Eye (tissue), 1 donor: ENCODE measurements at places on chromosomes 12 and 14.

GRCh38 chr12:32891956-32892355, 4.6 kb downstream of the PKP2 start:
- no peak for DNase-seq

DNA sequence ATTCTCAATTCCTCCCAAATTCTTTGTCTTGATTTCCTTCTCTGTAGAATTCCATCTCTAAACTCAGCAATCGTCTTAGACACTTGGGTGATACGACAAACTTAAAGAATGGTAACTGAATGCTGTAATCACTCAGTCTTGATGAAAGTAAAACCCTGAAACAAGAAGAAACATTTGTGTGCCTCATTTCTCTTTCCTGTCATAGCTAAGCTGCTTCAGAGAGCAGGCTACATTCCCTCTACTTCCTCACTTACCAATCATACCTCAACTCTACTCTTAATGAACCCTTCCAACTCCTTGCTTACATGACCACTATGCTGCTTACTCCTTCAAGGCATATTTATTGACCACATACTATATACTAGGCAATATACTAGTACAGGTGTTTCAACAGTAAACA, 8.3 kb downstream of the MAP4K5 start:
- no peak for DNase-seq

- DNase-seq = no peak
Observed at GRCh38 chr14:62696331-62696924, 348.8 kb downstream of the KCNH5 start.

GRCh38 chr12:52127683-52128450, 48.4 kb downstream of the SMIM41 start:
- DNase-seq = no peak

- no peak for DNase-seq
Observed at GRCh38 chr14:21476523-21476924, 235 bp downstream of the RAB2B start.

DNA sequence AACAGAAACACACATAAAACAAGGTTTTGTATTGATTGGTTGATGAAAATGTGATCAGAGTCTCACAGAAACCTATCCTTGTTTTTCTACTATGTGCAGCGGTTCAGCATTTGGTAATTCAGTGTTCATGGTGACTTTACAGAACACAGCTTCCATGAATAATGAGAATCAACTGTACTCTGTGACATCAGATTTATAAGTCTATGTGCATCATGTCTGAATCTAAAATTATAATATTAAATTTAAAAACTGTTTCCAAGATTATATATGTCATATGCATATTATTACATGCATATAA, 104.3 kb downstream of the SLC16A7 start:
- DNase-seq = no peak

- peak; percentile 50 for DNase-seq
Observed at GRCh38 chr14:104048758-104049507, 36.6 kb upstream of the ASPG start.

GRCh38 chr12:61107118-61107517, 1153.1 kb upstream of the USP15 start:
- DNase-seq = no peak

- no peak for DNase-seq
Observed at GRCh38 chr12:101928556-101928955, 51.2 kb downstream of the DRAM1 start.

DNA sequence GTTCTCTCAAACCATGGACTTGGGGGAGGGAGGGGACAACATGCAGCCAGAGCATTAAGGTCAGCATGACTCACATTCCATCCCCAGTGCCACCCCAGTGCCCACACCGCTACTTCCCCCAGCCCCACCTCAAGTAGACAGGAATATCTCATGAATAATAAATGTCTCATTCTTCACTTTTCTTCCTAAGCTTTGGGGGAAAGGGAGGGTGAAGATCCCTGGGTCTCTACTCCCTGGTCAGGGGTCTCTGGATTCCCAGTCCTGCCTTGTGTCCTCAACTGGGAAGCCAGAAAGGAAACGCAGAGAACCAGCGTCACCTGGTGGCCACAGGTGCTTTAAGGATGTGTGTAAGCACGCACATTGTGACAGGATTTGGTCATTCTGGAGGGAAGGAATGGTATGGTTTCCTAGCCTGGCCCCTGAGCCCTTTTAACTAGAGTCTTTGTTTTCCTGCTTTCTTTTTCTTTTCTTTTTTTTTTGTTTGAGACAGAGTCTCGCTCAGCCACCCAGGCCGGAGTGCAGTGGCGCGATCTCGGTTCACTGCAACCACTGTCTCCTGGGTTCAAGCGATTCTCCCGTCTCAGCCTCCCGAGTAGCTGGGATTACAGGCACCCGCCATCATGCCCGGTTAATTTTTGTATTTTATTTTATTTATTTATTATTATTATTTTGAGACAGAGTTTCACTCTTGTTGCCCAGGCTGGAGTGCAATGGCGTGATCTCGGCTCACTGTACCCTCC, 3.4 kb downstream of the GPR84 start:
- DNase-seq = peak; percentile 95

DNA sequence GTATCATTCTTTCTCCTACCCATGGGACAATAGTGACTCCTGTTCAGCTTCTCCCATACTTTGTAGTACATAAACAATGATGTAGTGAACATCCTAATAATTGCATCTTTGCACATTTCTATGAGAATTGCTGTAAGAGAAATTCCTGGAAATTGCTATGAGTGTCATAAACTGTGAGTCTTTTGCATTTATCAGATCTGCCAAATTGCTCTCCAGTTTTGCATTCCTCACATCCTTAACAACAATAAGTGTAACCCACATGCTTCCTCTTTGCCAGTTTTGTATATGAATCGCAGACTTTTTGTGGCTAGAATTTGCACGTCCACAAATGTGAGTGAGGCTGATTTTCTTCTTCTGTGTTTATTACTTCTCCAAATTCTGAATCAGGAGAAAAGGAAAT, 124.0 kb upstream of the TBX5 start:
- no peak for DNase-seq

GRCh38 chr14:21985081-21985480, 311.5 kb upstream of the OR4E1 start:
- DNase-seq = no peak

GRCh38 chr12:51910168-51910567, 2.9 kb downstream of the ACVRL1 start:
- no peak for DNase-seq

GRCh38 chr12:107519906-107520859, 165.4 kb upstream of the PWP1 start:
- DNase-seq = no peak

DNA sequence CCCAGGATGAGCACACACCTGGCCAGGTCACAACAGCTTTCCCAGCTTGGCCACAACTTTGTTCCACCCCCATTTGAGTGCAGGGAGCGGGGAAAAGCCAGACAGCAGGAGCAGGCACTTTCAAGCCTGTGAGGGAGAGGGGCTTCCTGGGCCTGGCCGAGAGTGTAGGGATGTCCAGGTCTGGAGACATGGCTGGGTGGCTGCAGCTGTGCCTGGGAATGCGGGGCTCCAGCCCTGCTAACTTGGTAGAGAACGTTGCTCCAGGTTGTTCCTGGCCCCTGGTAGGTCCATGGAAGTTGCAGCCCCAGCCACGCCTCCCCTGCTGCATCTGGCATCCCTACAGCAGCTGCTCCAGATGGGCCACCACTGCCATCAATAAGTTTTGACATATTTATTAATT, 738.5 kb downstream of the SLC6A15 start:
- no peak for DNase-seq

- DNase-seq = peak; percentile 38
Observed at GRCh38 chr12:75720812-75721641, 209.6 kb upstream of the KRR1 start.

GRCh38 chr14:53260286-53260685, 107.2 kb upstream of the DDHD1 start:
- no peak for DNase-seq

DNA sequence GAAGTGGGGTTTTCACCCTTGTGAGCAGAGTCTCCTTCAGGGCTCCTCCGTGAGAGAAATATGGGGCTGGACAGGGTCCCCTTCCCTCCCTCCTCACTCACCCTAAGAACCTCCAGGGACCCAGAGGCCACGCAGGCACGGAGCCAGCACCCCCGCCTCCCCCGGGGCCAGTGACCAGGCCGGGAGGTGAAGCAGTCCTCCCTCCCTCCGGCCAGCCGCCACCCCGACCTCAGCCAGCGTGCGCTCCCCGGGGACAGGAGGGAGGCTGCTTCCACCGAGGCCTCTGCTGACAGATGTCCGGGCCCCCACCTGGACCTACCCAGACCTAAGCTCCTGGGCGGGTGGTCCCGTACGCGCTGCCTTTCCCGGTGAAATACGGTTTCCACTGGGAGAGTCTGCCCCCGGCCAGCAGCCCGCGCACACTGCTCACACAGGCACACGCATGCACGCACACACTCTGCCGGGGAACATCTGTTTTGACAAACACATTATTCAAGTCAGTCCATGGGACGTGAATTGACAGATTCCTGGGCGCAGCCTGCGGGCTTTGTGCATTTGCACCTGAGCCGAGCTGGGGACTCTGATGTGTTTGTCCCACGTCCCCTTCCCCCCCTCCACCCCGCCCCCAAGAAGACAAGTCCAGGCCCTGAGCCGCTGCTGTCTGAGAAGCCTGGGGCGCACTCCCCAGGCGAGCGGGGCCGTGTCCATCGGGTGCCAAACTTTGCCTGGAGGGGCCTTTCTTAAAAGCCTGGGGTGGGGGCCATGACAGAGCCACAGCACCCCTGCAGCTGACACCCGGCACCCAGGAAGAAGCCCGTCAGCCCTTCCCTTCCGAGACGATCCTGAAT, 725 bp downstream of the RIMBP2 start:
- peak; percentile 88 for DNase-seq

- peak; percentile 71 for DNase-seq
Observed at GRCh38 chr12:52191841-52192791, at the start of gene KRT80. Gene KRT80 (minus strand): TSS chr12:52192014. CDS start chr12:52191902, 112 bp downstream.

- no peak for DNase-seq
Observed at GRCh38 chr14:52220924-52221811, 46.3 kb upstream of the PTGDR start.

DNA sequence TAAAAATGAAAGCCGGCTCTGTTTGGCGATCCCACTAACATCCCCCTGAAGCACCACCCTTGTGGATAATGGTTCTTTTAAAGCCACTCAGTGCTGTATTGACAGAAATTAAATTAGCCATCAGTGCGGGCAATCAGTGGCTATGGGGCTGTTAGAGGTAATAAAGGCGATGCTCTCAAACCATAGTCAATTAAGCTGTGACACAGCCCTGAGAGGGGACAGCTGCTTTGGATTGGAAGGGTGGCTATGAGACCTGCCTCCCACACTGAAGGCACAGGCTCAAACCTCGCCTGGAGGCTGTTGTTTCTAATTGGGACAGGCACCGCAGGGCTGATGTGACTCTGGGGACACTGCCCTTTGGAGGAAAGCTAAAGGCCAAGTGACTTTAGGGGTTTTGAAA, 562.2 kb downstream of the VRK1 start:
- peak; percentile 66 for DNase-seq

GRCh38 chr12:94795520-94795919, 145.2 kb upstream of the TMCC3 start:
- peak; percentile 31 for DNase-seq

GRCh38 chr12:19428246-19428645, 11.0 kb upstream of the AEBP2 start:
- DNase-seq = no peak

DNA sequence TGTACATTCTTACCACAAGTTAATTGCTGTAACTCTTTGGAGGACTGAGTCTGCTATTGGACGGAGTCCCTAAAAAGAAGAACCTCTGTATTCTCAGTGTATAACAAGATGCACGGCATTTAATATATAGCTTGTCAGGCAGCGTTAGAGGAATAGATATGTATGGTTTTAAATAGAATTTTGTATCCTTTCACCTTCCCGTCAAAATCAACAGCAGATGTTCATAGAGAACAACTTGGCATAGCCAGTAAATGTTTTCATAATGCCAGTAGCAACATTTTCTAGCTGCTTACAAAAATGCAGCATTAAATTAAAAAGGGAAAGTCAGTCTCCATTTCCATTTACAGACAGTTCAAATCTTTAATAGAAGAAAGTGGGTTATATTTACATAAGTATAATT, 6.8 kb downstream of the SCYL2 start:
- DNase-seq = no peak

GRCh38 chr12:102423462-102423861, 56.9 kb downstream of the IGF1 start:
- no peak for DNase-seq

GRCh38 chr14:50357124-50357523, 39.6 kb downstream of the CDKL1 start:
- no peak for DNase-seq

DNA sequence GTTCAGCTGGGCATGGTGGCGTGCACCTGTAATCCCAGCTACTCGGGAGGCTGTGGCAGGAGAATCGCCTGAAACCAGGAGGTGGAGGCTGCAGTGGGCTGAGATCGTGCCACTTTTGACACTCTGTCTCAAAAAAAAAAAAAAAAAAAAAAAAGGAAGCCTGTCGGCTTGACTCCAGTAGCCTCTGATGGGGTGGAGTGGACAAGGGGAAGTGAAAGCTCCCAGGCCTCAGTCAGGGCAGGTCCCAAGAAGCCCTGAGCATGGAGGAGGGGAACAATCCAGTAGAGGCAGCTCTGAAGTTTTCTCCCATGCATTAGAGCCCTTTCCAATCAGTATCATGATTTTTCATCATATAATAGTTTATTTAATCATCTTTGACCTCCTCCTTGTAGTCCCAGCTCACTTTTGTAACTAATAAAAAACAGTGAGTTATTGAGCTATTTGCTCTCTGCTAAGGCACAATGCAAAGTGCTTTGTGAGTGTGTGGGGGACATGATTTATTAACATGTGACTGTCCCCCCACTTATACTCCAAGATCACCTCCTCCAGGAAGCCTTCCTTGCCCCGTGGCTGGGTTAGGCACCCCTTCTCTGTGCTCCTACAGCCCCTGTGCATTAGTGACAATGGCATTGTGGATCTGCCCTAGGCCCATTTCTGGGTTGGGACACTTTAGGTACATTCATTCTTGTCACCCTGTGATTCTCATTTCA, 4.7 kb upstream of the SSH1 start:
- DNase-seq = no peak

GRCh38 chr12:5459051-5459782, 27.3 kb downstream of the NTF3 start:
- DNase-seq = no peak

GRCh38 chr12:82651489-82651888, 35.2 kb upstream of the TMTC2 start:
- DNase-seq = no peak

DNA sequence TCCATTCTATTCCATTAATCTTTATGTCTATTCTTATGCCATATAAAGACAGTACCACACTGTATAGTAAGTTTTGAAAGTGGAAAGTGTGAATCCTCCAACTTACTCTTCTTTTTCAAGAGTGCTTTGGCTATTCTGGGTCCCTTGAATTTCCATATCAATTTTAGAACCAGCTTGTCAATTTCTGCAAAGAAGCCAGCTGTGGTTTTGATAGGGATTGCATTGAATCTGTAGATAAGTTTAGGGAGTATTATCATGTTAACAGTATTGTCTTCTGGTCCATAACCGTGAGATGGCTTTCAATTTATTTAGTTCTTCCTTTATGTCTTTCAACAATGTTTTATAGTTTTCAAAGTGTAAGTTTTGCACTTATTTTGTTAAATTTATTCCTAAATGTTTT, 34.2 kb upstream of the GCH1 start:
- no peak for DNase-seq

GRCh38 chr12:118035190-118036041, 18.9 kb downstream of the RFC5 start:
- peak; percentile 30 for DNase-seq

GRCh38 chr12:124756166-124756565, 107.5 kb downstream of the SCARB1 start:
- DNase-seq = no peak

GRCh38 chr12:58359084-58359483, 417.7 kb downstream of the ATP23 start:
- peak; percentile 82 for DNase-seq
